ENCODE measurements at places on chromosomes 1 and 21.

- DNase-seq: peak; percentile 44
Observed at GRCh38 chr21:42427809-42428419, 24.2 kb downstream of the UBASH3A start.

- DNase-seq: no peak
Observed at GRCh38 chr1:172446547-172446946, 2.7 kb upstream of the PIGC start.

DNA sequence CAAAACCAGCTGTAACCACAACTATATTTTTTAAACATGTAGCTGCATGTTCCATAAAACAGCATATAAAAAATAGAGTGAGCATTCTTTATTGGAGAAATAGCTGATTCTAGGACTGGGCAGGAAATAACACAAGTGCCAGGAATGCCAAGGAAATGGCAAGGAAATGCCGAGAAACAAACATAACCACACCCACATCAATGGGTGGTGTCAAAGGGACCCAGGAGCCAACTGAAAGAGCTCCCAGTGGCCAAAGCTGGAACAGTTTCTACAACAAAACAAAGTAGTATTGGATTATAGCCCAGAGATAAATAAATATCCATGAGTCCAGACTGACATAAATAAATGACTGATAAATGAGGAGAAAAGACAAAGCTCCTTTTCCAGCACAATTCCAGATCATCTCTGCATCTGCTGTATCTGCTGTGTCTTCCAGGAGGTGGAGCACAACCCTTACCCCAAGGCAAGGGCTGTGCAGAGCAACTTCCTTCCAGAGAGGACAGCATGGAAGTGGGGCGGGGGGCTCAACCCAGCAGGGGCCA, 28.1 kb downstream of the ADARB1 start:
- no peak for DNase-seq

GRCh38 chr1:181656491-181656890, 173.2 kb downstream of the CACNA1E start:
- no peak for DNase-seq

DNA sequence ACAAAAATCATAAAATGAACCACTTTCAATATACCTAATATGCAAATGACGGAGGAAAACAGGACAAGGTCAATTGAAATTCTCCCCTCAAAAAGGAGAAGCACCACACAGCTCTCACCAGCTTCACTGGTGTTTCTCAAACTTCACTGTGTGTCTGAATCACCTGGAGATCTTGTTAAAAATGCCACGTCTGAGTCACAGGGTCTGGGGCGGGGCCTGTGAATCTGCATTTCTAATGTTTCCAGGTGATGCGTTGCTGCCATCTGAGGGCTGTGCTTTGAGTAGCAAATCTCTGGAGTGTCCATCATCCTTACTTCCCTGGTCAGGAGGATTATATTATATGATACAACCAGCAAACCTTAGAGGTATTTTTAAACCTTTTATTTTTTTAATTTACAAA, 9.0 kb downstream of the CLDN19 start:
- DNase-seq: peak; percentile 46

DNA sequence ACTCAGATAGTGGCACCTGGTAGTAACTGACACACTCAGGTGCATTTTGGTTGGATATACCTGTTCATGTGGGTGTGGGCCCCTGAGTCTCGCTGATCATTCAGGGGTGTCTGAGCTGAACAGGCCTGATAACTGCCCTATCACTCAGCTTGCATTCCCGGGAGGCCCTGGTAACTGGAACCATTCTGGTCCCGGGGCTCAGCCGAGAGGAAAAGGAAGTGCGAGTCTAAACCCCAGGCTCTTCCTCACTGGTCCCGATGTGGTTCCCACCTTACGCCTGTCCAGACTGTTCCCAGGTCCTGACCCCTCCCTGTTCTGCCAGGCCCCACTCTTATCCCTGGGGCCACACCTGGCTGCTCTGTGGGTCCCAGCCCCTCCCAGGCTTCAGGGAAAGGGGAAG, 11.7 kb upstream of the CDK18 start:
- no peak for DNase-seq

- no peak for DNase-seq
Observed at GRCh38 chr1:170354246-170354645, 177.7 kb upstream of the GORAB start.

DNA sequence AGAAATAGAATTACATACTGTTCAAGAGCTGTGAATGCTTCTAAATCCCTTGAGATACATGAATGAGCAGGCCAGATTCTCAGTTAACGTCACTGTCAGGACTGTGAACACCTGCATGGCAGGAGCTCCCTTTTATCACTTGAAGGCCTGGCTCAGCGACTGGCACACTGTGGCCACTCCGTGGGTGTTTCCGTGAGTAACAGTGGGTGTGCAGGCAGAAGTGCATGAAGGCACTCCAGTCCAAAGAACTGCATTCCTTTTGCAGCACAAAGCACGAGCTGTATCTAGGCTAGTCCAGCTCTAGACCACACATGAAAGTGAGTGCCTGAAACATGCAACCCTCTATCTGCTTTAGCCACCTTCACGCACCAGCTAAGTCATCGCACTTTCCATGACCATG, 9.6 kb upstream of the SIM2 start:
- no peak for DNase-seq

- no peak for DNase-seq
Observed at GRCh38 chr1:150015651-150016131, 5.2 kb upstream of the OTUD7B start.

Data from erythroblast (primary cell).